ENCODE measurements at places on chromosomes 3 and 15.

- DNase-seq, result no peak
Measured at GRCh38 chr3:170417090-170417489, 1.6 kb upstream of the CLDN11 start.

- DNase-seq, result no peak
Measured at GRCh38 chr3:192833177-192833890, 84.3 kb downstream of the MB21D2 start.

- no peak for DNase-seq
Measured at GRCh38 chr3:101509281-101509680, 3.7 kb downstream of the SENP7 start.

DNA sequence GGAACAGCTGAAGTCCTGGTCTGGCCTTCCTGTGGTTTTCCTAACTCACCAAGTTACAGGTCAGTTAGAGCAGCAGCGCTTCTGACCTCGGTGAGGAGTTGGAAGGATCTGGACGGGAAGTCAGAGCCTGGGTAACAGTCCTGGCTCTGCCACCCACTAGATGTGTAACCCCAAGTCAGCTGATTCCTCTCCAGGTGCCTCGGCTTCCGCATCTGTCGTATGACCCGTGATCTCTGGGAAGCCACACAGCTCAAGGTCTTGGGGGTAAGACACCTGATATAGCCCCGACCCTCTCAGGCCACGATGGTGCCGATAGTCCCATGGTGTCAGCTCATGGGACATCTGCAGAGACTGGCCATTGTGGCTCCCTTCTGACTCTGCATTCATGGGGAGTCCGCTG is 8.3 kb upstream of the PIGZ start:
- DNase-seq, result peak; percentile 14

GRCh38 chr3:50327129-50327528 is 894 bp downstream of the TUSC2 start:
- no peak for DNase-seq

DNA sequence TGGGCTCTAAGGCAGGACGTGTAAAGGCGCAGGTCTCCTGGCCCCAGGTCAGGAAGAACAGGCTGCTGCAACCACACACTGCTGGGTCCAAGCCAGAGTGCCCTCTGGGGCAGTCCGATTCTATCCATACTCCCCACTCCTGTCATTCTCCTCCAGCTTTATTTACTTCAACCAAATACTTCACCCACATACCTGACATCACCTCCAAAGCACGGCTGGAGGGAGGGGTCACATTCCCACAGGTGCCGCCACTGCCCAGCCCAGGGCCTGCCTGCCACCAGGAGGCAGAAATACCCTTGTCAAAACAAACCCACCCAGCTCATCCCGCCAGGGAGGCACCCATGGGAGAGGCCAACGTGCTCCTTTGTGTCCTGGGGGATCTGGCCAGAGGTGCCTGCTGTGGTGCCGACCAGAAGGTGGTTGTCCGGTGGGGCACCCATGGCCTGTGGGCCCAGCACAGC is 100.4 kb downstream of the DAPK2 start:
- DNase-seq, result peak; percentile 20

DNA sequence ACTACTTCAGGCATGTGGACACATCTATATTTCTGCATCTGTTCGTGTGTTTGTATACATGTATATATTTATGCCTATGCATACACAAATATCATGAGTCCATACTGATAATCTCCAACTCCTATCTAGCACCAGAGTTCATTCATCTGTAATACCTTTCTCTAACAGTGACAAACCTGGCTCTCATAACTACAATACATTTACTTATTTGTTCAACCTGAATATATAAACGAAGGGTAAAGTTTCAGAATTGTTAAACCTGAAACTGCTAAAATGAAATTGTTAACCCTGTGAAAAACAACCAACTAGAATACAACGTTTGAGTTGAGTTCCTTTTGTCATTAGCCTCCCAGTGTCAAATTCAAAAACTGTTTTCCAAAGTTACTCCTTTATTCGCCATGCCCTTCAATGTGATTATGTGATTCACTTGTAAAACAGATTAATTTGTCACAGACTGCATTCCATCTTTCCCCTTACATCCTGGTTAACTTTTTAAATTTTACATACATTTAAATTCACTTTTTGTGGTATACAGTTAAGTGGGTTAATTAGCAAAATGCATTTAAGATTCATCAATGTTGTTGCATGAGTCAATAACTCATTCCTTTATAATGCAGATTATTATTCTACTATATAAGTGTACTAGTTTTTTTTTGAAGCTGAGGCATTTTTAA is 58.5 kb downstream of the PIK3R4 start:
- no peak for DNase-seq

DNA sequence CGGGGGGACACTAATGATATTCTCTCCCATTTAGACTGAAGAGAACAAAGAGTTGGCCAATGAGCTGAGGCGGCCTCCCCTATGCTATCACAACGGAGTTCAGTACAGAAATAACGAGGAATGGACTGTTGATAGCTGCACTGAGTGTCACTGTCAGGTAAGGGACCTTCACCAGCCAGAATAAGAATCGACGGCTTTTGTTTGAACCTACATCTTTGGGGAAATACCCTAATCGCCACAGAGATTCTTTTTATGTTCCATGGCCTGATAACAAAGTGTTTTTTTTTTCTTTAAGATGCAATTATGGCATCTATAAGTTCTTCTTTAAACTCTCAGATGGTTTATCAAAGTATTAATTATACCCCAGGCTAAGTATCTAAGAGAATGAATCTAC is 3.4 kb downstream of the THBS1 start:
- DNase-seq, result no peak

DNA sequence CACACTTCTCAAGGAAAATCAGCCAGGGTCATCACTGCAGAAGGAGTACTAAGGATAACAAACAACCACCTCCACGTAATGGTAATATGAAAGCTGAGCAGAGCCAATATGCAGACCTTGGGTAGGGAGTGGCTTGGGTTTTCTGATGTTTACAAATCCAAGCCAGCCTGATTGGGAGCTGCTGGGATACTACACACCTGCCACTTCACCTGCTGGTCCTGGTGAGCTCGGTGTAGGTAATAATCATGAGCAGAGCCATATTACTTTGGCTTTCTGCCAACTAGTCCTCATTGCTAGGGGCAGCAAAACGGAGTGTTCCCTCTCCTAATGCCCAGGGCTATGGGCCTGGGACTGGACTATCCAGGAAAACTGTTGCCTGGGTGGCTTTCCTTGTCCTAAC is 433.5 kb upstream of the PPP2R3A start:
- no peak for DNase-seq

DNA sequence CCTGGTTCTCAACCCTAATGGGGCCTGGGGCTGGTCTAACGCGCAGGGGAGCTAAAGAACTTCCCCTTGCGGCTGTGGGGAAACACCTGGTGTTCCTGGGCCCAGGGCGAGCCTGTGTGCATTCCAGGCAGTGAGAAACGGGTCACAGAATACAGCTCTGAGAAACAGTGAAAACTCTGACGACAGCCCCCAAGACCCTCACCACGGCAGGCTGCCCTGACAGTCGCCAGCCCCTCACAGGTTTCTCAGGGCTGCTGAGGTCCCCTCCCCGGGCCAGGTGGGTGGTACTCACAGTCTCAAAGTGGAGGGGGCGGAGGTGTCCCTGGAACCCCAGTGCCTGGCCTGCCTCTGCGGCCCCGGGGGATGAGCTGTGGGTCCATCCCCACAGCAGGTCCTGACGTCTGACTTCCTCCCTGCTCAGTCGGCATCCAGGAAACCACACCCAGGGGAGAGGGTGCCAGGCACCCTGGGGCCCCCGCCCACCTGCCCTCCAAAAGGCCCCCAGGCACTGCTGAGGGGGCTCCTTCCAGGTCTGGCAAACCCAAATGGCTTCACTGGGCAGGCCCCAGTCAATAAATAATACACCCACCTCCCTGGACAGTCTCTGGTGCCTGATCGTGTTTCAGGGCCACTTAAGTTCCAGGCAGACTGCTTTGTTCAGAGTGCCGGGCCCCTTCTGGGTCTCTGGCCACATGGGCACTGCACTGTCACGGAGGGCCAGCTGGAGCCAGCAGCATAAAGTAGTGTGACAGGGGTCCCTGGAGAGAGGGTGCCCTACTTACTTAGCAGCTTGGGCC is 57.7 kb downstream of the IQSEC1 start:
- DNase-seq, result peak; percentile 70

- no peak for DNase-seq
Measured at GRCh38 chr3:175857666-175858270, 998.6 kb downstream of the NAALADL2 start.

DNA sequence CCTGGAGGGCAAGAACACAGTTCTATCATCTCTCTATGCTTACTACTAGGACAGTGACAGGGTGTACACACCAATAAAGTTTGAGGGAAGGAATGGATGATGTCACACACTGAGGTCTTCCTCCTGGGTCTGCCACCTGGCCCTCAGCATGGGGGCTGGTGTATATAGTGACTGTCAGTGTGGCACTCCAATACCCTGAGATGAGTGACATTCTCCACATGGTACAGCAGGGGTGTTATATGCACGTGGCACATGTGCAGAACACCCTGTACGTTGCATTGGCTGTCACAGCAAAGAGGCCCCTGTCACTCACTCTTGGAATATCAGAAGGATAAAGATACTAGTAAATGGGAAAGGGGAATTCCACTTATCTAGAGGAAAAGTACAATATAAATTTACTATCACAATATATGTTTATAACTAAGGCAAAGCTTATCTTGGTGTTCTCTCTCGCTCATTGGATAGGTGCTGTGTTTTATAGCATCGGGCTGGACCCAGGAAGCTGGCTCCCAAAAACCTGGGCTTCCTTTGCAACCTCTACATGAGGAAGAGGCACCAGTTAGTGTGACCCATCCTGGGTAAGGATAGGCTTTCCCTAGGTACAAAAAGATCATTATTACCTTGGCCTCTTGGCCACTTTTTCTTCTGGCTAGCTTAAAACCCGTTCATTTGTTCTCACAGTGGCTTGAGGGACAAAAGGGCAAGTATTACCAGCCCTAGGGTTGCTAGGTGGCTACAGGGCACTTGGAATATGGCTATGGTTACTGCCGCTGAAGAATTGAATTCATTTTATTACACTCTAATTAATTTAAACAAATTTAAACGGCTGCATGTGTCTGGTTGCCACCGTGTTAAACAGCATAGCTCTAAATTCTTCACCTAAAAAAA is 54.8 kb upstream of the HES1 start:
- DNase-seq, result no peak

- DNase-seq, result no peak
Measured at GRCh38 chr15:90701880-90702630, 15.1 kb upstream of the BLM start.

DNA sequence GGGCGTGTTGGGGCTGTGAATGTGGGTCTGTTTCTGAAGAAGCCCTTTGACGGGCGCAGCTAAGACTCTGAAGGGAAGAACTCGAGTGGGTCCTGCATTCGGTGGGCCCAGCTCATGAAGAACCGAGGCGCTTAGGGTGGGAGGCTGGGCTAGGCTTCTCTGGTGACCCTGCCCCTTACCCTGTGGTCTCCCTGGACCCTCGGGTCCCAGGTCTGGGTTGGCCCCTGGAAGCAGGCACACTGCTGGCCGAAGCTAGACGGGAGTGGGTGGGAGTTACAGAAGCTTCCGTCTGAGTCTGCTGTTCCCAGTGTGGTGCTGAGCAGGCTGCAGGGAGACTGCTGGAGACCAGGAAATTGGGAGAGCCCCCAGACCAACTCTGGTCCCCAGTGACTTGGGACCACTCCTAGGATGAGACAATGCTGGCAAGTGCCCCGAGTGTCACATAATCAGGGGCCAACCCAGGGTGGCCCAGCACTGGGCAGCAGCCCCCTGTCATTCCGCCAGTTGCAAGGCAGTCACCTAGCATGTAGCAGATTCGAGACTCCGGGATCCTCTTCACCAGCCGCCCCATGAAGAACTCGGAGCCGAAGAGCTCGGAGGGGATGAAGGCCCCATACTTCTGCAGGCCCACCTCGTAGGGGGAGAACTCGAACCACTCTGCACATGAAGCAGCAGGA is 16.7 kb upstream of the EHD4 start:
- DNase-seq, result no peak

DNA sequence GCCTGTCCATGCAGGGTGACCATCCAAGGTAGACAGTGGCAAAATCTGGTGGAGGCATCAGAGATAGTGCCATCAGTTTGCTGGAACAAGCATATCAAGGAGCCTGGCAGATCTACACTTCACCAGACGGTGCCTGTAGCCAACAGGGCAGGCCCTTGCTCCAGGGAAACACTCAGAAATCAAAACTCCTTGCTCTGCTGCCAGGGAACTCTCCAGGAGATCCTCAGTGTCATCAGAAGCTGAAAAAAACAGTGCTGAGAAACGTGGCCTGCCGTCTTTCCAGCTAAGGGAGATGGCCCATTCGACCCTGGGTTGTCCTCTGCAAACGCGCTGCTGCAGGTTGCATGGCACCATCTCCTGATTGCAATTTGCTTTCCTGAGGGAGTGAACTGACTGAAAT is 30.5 kb upstream of the ATP13A3 start:
- no peak for DNase-seq

All from stimulated activated CD8-positive, alpha-beta memory T cell treated with anti-CD3 and anti-CD28 coated beads, Interleukin-4, amount 100 ng/mL, for 48 hours (primary cell).